ENCODE measurements at places on chromosomes 2 and 18.

GRCh38 chr2:138630164-138630563 lies 128.6 kb downstream of the SPOPL start:
- DNase-seq, result no peak

GRCh38 chr2:136051725-136052048 lies 66.3 kb upstream of the DARS1 start:
- no peak for DNase-seq

- no peak for DNase-seq
Observed at GRCh38 chr2:134555411-134555810, 163.4 kb downstream of the TMEM163 start.

- no peak for DNase-seq
Observed at GRCh38 chr2:190138032-190138431, 75.5 kb upstream of the MSTN start.

DNA sequence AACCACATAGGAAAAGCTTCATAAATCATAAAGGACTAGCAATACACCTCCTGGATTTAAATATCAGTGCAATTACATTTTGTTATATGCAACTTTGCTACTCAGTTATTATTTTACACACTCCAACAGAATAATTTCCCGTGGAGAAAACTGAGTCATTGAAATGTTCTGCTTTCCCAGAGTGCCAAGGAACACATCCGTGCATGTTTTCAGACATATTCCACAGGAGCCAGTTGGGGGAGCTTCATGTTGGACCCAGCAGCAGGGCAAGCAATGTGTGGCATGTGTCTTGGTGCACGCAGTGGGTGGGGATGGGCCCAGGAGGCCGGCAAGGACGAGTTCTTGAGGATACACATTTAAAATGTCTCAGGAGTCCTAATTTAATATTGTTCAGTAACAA lies 14.4 kb upstream of the SMIM21 start:
- DNase-seq, result no peak

DNA sequence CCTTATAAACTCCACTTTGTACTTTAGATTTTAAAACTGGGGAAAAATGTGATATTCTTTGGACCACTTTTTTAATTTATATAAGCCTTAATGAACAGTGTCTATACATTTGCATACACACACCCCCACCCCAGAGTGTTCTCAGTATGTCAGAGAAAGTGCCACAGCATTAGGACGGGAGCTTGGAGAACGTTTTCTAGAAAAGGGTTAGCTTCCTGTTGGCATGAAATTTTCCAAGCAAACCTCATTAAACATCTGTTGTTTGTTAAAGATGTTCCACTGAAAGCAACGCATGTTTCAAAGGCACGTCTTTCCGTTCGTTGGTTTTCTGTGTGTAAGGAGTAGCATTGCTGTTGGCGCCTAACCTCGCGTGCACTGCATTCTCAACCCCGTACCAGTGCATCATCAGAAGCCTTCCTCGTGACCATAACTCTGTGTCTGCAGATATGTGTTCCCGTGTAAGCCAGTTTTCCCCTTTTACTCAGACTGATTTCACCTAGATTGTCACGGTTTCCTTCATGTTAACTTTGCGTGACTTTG lies 228.5 kb downstream of the ALPK2 start:
- no peak for DNase-seq

DNA sequence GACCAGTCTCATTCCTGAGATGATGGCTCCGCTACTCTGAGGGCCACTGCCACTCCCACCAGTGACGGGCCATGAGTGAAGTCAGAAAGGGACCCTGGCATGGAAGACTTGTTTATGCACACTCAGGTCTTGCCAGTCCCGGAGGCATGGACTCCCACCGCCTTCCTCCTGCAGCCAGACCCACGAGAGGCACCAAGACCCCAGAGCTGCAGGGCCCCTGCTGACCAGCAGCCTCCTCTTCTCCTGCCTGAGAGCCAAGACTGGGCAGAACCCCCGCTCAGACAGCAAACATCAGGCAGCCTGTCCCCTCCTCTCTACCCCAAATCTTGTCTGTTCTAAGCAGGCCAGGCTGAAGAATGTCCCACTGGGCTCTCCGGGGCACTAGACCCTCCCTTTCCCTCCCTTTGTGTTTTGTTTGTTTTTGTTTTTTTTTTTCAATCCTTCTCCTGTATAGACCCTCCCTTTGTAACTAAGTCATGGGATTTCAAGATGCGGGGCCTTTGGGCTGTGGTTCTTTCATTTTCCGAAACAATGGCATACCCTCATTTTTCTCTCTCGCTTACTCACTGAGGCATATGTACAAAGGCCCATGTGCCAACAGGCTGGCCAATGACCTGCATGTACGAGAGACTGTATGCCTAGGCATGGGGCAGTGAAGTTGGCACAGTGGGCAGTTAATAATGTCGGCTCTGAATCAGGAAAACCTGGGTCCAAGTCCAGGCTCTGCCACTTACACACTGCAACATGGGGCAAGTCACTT lies 24.3 kb upstream of the MAPRE3 start:
- DNase-seq, result no peak

DNA sequence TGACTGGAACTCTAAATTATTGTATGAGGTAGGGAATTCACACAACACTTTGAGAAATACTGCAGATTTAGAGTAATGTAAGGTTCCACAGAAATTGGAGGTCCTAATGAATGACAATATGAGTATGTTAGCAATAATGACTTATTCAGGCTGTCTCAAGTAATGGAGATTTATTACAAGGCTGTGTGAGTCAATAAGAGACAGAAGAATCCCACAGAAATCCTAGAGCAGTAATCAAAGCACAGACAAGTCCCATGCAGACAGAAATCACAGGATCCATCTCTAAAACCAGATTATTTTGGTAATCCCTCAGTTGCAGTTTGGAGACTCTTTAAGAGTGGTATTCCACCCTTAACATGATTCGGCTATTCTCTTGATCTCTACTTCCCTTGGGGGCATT lies 83.6 kb downstream of the FAM161A start:
- DNase-seq, result no peak

Measured in stimulated activated CD8-positive, alpha-beta memory T cell treated with anti-CD3 and anti-CD28 coated beads, Interleukin-7, amount 100 ng/mL, for 48 hours (primary cell).